ENCODE measurements at places on chromosomes 3 and 15.

GRCh38 chr3:186361762-186362536, at the start of gene DGKG:
TSS of gene DGKG (minus strand) at chr3:186362234. CDS start at chr3:186320459, 41,775 bp downstream.
- DNase-seq = peak; percentile 33

- no peak for DNase-seq
These were observed 27.5 kb downstream of the MELTF start for GRCh38 chr3:197001972-197002700.

DNA sequence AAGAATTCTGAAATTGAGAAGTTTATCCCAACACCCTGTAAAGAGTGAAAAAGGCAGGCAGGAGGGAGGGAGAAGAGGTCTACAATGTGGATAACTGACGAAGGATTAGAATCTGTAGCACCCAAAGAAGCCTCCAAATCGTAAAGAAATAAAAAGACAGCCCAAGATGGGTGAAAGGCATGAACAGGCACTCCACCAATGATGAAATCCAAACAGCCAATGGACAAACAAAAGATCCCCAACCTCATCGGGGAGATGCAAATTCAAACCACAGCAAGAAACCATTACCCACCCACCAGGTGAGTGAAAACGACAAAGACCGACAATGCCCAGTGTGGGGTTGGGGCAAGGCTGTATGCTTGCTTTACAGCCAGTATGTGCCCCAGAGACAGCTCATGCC, 85.6 kb downstream of the IQSEC1 start:
- DNase-seq = no peak

DNA sequence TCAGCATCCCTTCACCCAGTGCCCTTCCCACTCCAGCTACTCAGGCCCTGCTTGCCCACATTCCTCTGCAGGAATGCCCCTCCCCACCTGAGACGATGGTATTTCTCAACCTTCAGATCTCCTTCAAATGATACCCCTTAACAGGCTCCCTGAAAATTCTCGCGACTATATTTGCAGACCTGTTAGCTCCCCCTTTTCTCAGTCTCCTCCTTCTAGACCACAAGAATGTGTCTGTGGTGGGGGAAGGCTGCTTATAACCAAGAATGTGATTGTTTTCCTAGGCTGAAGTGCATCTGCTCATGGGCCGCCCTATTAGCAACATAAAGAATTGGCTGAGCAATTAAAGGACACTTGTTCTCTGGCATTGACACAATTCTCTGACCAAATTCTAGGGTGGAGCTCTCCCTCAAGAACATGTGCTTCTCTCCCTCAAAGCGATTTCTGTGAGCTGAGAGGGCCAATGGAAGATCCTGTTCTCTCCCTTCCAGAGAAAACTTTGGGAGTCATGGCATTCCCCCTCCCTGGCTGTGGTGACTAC, 19.1 kb upstream of the LIMD1 start:
- no peak for DNase-seq

DNA sequence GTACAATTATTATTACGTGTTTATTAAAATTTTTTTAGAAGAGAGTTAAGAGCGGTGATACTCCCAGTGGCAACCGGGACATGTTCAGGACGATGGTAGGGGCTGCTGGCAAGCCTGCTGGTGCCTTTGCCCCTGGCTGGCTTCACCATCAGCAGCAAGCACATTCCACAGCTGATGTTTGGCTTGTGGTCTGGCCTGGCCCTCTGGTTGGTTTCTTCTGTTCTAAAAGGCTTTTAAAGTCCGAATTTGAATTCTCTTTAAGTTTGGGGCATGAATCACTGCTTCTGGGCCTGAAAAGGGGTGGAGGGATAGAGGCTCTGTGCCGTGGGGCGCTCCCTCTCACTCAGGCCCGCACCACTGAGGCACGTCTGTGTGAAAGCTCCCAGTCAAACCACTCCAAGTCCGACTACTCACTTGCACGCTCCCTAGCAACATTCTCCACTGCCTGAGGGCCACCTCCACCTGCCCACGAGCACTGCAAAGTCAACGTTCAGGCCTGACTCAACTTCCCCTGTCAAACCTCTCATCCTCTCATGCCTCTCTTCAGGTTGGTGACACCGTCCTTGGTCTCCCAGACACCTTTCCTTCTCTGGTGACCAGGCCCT, 10.1 kb downstream of the ITGA11 start:
- DNase-seq = no peak

DNA sequence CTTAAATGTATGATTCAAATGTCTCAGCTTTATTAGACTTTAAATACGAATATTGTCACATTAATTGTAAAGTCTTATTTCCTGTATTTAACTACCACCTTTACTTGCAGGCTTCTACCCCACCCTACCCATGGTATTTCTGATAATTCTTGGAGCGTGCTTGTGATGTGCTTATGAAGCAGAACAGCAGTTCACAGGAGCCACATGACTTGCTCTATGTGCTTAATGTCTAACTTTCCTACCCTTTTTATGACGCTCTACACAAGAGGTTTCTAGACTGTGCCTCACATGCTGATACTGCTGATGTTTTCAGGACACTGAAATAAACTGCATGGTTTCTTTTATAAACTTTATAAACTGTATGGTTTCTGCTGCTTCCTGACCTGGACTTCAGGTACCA, 553.5 kb upstream of the CCDC54 start:
- no peak for DNase-seq

DNA sequence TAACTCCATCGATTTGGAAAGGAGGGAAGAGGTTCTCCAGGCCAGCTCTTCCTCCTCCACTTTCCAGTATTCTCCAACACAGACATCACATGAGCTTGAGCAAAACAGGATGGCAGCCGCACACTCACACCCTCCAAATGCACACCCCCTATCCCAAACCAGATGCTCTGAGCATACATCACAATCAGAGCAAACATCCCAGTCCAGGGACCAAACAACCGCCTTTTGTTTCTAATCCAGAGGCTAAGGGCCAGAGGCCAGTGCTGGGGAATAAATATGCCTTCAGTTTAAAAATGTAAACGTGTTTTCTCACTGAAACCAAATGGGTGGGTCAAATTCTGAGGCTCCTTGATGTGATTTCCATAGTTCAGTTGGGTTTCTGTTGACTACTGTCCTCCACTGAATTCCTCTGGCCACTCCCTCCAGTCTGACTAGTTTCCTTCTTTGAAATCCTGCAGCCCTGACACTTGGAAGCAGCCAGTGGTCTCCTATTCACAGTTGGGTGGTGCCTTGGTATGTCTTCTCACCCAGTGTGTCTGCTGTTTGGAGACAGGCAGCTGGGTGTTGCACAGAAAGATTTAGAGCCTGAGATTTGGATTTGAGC, 19.2 kb upstream of the MFGE8 start:
- DNase-seq = no peak

DNA sequence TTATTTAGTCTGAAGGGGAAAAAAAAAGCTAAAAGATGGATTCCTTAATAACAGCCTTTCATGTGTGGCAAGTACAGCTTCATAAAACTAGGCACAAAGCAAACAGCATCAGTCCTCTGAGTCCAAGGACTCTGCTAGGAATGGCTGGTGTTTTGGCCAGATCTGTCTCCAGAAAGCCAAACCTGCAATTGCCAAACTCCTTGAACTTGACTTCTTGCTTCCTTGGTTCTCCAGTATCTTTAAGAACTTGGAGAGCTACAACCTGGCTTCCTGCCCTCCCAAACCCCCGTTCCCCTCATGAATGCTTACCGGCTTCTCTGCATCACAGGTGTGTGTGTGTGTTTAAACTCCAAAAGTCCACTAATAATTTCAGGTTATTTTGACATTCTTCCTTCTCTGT, 1.6 kb upstream of the PLOD2 start:
- DNase-seq = no peak

Measured in HuH-7 (cell line).